ENCODE measurements at places on chromosomes 13 and 19.

- no peak for DNase-seq
Observed at GRCh38 chr13:104140552-104140951, 1074.3 kb upstream of the SLC10A2 start.

DNA sequence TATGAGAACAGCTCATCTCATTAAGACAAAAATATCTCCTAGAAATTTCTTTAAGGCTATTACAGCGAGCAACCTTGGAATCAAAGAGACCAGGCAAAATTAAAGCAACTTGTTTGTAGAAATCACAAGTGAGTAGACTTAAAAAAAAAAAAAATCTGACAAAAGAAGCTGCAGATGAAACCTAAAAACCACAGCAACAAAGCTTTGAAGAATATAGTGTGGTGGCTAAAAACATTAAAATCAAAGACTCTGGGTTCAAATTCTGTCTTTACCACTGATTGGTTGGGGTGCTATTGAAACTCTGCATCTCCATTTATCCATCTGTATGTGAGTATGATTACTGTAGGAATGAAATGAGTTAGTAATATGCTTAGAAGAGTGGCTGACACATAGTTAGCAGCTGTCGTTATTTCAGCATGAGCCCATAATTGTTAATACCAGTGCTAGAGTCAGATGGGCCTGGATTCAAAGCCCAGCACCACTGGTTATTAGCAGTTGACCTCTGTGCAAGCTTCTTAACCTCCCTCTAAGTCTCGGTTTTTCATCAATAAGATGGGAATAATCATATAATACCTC, 157.6 kb downstream of the FOXO1 start:
- DNase-seq, result no peak

GRCh38 chr13:24675806-24676570, 4.2 kb upstream of the ATP12A start:
- no peak for DNase-seq

GRCh38 chr13:32229443-32229842, 85.7 kb downstream of the ZAR1L start:
- no peak for DNase-seq

DNA sequence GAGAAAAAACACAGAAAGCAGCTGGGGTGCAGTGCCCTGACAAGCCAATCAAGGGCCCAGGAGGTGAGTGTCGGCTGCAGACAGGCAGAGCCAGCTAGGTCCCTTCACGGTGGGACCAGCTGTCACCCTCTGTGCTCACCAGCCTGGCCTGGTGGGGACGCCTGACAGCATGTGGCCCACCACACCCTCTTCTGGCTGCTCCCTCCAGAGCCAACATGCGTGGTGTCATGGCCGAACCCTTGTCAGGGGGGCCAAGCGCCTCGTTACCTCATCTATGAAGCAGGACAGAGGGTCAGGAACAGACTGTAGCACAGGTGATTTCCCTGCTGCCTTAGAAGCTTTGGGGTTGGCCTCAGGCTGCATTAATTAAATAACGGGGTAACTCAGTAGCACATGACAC, 40.0 kb upstream of the ISYNA1 start:
- DNase-seq, result no peak

DNA sequence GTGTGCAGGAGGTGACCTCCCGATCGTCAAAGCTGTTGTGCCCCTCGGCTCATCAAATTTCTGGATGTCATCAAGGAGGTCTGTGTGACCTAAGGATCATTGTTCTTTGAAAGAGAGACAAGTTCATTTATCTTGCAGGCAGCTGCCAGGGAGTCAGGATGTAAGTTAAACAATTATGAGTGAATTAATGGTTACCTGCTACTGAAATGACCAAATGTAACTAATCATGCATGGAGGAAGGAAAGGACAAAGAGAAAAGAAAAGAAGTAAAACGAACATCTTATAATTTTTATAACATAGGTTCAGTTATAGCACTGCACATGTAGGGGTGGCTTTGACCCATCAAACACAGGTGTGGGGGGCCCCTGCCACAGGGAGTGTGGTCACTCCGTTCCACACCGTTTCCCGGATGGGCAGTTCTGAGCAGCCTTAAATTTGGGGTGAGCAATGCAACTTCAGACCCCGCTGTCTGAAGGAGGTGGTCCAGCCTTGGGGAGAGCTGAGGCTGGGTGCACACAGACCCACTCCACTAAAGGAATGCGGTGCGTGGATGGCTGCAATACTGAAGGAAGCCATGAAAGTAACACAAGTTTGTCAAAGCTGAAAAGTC, 5.3 kb downstream of the CD22 start:
- DNase-seq, result no peak

DNA sequence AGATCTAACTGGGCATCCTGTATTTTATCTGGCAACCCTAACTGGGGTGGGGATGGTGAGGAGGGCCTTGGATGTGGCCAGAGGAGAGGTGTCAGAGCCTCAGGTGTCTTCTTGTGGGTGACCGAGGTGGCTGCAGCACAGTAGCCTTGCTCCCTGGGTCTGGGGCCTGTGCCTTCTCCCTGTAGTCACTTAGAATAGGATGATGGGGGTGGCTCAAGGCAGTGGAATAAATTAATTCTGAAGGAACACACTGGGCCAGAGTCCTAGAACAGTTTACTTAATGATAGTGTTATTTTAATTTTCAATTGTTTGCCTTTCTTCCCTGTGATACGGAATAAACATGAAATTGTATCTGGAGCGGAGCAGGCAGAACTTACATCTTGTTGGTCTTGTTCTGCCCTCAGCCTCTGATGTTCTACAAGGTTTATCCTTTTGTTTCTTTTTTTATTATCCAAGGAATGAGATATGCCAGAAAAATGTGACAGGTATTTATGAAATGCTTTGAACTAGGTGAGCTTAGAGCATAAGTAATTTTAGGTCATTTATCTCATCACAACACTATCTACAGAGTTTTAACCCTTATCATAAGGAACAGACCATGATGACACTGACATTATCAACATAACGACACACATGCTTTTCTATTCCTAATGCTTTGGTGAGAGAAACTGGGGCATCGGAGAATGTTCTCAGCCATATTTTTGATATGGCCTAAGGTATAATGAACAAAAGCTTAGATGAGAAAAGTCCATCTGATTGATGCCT, 51.4 kb downstream of the LRCH1 start:
- no peak for DNase-seq

- DNase-seq, result peak; percentile 79
Observed at GRCh38 chr13:41694545-41695301, 237.4 kb downstream of the RGCC start.

DNA sequence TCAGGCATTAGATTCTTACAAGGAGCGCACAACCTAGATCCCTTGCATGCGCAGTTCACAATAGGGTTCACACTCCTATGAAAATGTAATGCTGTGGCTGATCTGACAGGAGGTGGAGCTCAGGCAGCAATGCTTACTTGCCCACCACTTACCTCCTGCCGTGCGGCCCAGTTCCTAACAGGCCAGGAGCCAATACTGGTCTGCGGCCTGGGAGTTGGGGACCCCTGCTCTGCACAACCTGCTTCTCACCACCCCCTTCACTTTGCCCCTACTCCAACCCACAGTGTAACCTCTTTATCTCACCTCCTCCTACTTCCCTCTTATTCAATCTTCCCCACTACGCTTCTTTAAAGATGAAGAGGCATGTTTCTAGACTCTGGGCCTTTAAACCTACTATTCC, 240.2 kb downstream of the RGCC start:
- no peak for DNase-seq

DNA sequence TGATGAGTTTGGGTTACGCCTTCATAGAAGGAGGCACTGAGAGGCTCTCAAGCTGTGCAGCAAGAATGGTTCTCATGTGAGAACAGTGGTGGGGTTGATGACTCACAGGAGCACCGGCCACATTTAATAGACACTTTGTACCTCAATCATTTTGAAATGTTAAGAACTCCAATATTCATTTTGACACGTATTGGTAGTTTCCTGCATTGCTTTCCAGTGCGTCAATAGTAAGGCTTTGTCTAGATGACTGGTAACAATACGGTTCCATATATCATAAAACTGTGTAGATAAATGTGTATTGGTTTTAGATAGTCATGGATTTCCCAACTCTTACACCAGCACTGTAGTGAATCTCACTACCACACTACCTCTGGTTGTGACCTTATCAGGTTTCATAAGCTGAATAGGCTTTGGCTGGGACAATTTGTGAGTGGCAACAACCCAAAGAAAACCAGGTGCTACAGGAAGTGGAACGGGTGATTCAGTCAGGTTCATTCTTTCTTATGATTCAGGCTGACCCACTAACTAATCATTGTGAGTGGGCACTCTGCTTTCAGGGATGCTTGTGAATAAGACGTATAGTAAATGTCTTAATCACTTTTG, 362.6 kb downstream of the KLF5 start:
- DNase-seq, result no peak

- DNase-seq, result no peak
Observed at GRCh38 chr13:113770937-113771336, 11.9 kb downstream of the TMEM255B start.

DNA sequence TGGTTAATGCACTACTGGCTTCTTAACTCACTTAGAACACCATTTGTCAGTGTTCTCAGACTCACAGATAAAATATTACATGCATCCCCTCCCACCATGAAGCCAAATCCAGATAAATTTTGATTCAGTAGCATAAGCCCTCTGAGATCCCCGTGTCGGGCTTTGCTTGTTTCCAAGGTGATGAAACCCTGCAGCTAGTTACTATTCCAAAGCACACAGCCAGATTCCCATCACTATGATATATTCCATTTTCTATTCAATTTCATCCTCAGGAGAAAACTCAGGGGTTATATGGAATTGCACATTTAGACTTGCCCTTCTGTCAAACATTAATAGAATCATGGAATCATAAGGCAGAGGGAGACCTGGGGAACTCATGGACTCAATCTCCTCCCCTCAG, 9.4 kb upstream of the FAM124A start:
- no peak for DNase-seq

GRCh38 chr13:51943721-51944120, 67.5 kb downstream of the ATP7B start:
- DNase-seq, result no peak

DNA sequence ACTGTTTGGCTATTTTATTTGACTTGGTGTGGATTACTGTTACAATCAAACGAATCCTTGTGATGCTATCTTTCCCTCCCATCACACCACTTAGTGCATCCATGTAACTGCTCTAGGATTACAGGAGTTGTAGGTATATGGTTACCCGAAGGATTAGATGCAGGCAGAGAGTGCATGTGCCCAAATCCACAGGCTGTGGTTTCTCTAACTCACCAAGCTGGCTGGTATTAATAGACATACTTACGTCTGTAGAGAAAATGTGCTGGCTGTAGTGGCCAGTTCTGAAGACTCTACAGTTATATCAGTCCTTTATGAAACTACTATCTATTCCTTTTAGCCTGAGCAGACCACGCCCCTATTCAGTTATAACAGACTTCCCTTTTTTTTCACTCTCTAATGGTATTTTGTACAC, 1.1 kb upstream of the HMGB1 start:
- no peak for DNase-seq

GRCh38 chr13:110254151-110254679, 52.7 kb downstream of the COL4A1 start:
- DNase-seq, result peak; percentile 74

GRCh38 chr13:85825454-85825853, 26.2 kb upstream of the SLITRK6 start:
- DNase-seq, result no peak

DNA sequence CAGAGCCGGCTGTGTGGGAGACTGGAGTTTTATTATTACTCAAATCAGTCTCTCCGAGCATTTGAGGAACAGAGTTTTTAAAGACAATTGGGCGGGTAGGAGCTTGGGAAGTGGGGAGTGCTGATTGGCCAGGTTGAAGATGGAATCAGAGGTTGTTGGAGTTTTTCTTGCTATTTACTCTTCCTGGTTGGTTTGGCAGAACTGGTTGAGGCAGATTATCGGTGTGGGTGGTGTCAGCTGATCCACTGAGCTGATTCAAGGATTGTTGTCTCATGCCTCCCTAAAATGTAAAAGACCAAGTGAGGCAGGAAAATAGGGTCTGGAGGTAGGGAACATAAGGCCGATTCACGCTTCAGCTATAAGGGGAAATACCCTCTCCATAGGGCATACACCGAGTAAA, 1.3 kb upstream of the TDRD12 start:
- DNase-seq, result no peak

DNA sequence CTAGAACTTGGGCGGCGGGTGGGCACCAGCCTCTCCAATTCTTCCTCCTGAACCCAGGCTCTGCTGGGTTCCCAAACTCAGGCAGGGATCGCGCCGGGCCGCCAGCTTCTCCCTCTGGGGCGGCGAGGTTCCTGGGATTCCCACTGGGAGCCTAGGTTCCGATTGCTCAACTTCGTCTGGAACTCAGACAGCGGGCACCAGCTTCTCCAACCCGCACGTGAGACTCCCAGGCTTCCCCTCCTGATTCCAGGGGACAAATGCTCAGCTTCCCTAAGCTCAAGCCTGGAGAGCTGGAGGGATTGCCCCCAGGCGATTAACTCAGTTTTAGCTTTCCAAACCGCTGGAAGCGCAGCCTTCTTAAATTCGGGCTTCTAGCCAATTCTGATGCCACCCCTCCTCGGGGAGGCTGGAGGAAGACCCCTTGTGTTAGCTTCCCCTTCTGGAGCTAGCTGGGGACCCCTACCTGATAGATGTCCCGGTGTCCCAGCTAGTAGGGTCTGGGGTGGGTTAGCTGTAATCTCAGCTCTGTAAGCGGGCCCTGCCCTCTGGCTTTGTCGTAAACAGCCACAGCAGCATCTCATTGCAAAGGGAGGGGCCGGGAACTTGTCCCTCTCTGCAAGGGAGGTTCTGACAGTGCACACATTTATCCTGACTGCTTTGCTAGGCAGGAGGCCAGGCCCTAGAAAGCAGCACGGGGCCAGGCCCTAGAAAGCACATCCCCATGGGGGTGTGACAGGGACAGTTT, 671 bp downstream of the MCOLN1 start:
- DNase-seq, result no peak

GRCh38 chr13:62093984-62094780, 678.5 kb upstream of the PCDH20 start:
- no peak for DNase-seq

- DNase-seq, result no peak
Observed at GRCh38 chr13:79346300-79346914, 59.6 kb downstream of the RBM26 start.

- no peak for DNase-seq
Observed at GRCh38 chr19:35958660-35959039, 22.5 kb downstream of the LRFN3 start.

GRCh38 chr13:31172535-31172934, 10.8 kb upstream of the HSPH1 start:
- no peak for DNase-seq

DNA sequence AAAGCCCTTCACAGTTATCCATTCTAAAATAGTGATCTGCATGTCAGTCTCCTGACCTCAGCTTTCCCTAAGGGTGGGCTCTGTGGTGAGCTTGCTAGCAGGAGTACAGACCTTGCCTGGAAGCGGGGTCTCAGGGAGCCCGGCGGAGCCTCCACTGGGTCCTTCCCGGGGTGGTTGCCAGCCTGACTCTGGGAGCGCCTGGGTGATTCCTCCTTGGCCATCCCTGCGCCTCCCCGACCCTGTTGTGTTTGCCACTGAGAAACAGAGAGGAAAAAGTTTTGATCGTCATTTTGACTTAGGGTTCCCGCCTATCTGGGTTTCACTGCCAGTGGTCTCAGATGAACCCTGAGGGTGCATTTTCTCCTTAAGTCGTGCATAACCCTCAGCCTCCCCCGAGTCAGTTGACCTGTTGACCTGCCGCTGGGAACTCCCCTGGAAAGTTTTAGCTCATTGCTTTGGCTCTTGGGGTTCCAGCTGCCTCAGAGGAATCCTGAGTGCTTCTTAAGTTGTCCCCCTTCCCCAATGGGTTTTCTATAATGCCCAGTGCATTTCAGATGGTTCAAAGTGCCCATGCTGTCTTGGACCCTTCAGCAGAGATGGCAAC, 117.8 kb downstream of the RAB20 start:
- peak; percentile 75 for DNase-seq

- DNase-seq, result no peak
Observed at GRCh38 chr19:7869910-7870511, 4.2 kb downstream of the PRR36 start.

Data from coronary artery (tissue), 2 donors.